ENCODE measurements at places on chromosomes 2 and 18.

DNA sequence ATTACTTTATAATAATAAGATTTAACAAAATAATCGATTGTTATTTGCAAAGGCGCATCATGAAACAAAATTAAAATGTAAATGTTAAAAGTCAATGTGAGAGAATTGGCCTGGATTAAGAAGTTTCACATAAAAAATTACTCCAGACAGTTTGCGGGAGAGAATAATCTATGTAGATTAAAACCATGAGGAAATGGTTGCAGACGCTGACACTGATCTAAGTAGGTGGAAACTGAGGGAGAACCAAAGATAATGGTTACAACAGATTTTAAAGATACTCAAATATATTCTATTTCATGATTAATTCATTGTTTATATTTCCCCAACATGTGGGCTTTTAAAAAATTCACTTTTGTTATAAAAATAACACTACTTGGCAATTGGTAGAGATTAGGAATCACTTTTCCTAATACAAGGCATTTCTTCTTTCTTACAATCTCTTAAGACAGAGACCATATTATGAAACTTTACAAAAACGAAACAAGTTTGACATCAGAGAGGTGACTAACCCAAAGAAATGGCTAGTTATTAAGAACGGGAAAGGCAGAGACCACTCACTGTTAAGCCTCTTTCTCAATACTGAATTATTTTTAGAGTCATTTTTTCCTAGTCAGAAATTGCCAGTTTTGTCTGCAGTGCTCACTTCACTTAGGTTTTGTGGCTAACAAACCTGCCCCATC lies 1.6 kb downstream of the KANSL1L start:
- DNase-seq, result peak; percentile 46

GRCh38 chr18:74651327-74652128 lies 53.9 kb downstream of the ZNF407 start:
- DNase-seq, result no peak

DNA sequence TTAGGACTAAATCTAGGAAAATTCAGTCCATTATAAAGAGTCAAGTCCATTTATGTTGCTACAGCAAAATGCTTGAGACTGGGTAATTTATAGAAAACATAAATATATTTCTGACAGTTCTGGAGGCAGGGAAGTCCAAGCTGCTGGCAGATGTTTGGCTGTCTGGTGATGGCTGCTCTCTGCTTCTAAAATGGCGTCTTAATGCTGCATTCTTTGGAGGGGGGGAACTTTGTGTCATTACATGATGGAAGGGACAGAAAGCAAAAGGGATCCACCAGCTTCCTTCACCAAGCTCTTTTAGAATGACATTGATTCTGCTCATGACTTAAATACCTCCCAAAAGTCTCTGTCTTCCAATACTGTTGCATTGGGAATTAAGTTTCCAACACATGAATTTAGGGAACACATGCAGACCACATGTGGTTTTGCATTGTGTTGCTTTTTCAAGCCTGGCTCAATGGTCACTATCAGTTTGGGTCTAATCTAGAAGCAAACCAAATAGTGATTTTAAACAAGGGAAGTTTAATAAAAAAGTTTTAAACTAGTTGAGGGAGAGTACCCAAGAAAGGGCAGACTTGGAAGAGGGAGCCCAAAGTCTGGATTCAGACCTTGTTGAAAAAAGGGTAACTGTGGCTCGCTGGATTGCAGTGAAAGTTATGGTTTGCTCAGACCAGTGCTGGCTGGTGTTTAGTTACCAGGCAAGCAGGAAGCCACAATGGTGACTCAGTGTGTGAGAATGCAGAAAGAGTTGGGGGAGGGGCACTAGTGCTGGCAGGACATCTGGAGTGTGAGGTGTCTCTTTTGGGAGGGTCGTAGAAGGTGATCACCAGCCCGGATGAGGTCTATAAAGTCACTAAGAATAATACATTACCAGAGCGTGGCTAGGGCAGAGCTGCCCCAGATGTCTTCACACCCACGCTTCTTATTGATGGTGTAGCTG lies 30.8 kb downstream of the C18orf54 start:
- DNase-seq, result no peak

DNA sequence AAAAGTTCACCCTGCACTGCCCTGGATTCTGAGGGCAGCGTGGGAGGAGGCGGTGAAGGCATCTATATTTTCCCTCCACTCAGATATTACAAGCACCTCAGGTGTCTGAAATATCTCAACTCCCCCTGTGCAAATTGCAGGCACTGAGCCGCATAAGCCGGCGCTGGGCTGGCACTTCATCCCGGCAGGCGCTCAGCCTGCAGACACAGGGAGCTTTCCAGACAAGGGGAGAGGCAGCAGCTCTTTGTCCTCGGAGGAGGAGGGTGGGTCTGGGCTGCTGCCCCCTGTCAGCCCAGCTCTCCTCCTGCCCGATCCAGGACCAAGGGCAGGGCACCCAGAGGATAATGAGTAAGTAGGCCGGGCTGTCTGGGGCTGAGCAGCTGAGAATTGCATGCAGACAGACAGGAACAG lies 189.3 kb upstream of the MYT1L start:
- DNase-seq, result no peak

- DNase-seq, result no peak
Observed at GRCh38 chr2:78644854-78645253, 380.6 kb upstream of the REG3G start.

- no peak for DNase-seq
Observed at GRCh38 chr2:235148201-235149170, 196.7 kb downstream of the SH3BP4 start.

- DNase-seq, result no peak
Observed at GRCh38 chr2:28901202-28901601, 6.7 kb downstream of the WDR43 start.

DNA sequence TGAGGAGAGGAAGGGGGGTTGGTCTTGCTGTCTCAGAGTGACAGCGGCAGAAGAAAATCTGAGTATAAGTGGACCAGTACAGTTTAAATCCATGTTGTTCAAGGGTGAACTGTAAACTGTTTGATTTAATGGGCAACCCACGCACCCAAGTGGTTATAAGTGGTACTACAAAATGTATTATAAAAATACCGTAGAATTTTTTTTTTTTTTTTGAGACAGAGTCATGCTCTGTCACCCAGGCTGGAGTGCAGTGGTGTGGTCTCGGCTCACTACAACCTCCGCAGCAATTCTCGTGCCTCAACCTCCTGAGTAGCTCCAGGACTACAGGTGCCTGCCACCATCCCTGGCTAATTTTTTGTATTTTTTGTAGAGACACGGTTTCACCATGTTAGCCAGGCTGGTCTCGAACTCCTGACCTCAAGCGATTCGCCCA lies 2.1 kb upstream of the CHCHD5 start:
- DNase-seq, result peak; percentile 32

- no peak for DNase-seq
Observed at GRCh38 chr2:96501471-96501874, 3.7 kb downstream of the NEURL3 start.

GRCh38 chr2:7725850-7726242 lies 808.6 kb downstream of the RNF144A start:
- DNase-seq, result no peak

DNA sequence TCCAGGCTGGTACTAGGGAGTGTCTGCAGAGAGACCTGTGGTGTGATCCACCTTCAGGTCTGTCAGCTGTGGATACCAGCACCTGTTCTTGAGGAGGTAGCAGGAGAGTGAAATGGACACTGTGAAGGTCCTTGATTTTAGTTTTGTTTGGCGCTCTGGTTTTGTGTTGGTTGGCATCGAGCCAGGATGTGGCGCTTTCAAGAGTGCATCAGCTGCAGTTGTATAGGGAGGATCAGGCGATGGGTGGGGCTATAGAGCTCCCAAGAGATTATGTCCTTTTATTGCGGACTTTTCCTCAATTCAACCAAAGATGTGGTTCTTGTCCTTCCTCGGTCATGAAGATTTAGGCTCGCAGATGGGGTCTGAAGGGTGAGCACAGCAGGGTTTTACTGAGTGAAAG lies 37.5 kb downstream of the SLC39A10 start:
- no peak for DNase-seq

GRCh38 chr2:200159357-200159707 lies 147.2 kb upstream of the SPATS2L start:
- DNase-seq, result no peak

GRCh38 chr18:3723554-3723953 lies 273.6 kb downstream of the TGIF1 start:
- no peak for DNase-seq

GRCh38 chr2:239245107-239245506 lies 155.7 kb downstream of the HDAC4 start:
- no peak for DNase-seq

DNA sequence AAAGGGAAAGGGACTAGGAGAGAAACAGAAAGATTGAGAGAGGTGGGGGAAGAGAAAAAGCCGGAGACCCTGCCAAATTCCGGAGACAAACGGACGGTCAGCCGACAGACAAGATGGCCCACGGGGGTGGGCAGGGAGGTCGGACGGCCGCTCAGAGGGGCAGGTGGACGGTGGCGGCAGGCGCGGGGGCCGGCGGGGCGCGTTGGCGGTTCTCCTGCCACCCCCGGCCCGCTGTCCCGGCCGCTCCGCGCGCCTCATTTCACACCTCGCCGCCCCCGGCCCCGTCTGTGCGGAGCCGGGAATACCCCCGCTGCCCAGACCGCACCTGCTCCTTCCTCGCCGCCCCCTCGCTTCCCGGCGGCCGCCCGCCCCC lies 935 bp downstream of the SLC30A3 start:
- no peak for DNase-seq

- DNase-seq, result no peak
Observed at GRCh38 chr18:40935423-40935822, 1019.6 kb upstream of the PIK3C3 start.

GRCh38 chr2:153495725-153496124 lies 17.2 kb upstream of the RPRM start:
- no peak for DNase-seq

- no peak for DNase-seq
Observed at GRCh38 chr2:127661949-127662510, 13.3 kb downstream of the LIMS2 start.

- no peak for DNase-seq
Observed at GRCh38 chr18:47725656-47726055, 204.8 kb downstream of the SMAD2 start.

DNA sequence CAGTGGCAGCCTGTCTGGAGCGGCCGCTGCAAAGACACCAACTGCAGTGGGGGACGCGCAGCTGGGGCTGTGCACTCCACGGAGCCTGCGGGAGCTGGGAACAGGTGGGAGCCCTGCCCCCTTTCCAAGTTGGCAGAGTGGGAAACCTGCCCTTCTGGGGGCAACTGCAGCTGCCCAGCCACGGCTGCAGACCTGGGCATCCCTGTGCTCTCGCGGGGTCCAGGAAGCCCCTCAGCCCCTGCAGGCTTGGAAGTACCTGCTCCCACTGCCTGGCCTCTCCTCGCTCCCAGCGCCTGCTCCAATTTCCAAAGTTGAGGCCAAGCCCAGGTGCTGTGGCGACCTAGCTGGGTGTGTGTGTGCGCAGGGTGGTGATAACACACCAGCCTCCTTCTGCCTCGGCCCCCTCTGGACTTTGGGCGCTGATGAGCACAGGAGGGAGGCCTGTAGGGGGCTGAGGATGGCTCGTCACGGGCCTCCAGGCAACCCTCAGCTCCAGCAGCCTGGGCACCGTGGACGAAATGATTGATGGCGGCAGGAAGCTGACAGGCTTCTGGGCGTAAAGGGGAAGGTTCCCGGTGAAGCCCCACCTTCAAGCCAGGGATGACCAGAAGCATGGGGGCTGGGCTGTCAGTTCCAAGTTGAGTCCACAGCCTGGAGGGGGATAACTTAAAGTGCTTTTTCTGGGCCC lies 76.9 kb downstream of the PTPN4 start:
- no peak for DNase-seq

Data from midbrain (tissue), 1 donor.